Chondrocyte (in vitro differentiated cells): ENCODE measurements at places on chromosomes 4 and X. TPM values are rescaled to one million over a fixed set of nuclear protein-coding genes. Genes with fewer than 3 reads are reported as not detected.

DNA sequence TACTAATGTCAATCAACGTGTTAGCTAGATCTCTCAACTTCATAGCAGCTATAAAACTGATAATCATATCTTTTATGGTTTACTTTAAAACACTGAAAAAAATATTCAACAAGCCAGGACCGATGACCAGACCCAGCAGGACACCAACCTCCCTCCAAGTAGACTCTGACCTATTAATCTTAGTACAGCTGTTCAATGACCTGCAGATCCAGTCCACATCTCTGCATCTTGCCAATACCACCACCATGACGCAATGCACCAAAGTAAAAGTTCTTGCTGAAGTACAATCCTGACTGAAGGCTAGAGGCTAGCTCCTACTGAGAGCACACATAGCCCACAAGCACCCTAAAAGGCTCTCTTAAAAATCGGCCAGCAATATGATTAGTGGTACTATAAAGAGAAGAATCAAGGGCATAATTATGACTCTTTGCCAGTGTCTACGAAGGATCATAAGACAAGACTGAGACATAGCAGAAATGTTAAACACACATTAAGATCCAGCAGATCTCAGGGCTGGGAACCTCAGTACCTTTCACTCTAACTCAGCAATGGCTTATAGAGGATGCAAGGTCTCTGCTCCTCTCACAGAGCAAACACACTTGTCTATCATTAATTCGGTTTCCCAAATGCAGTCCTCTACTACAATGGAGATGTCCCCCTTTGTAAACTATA lies 7.6 kb downstream of the MED14 start:
- H3K4me3 ChIP-seq, result no peak overlapping the region
- H3K36me3 ChIP-seq, result peaks cover 3% of the 10 kb centered on the region
- no peak for DNase-seq
- no peak overlapping the region for H3K27ac ChIP-seq

- no peaks in the 10 kb centered on the region for H3K27me3 ChIP-seq
- no peak overlapping the region for H3K27ac ChIP-seq
- H3K36me3 ChIP-seq, result no peaks in the 10 kb centered on the region
- H3K4me3 ChIP-seq, result no peak overlapping the region
- no peak for DNase-seq
Measured at GRCh38 chrX:17588303-17588702, 149.0 kb upstream of the SCML1 start.

GRCh38 chrX:136395271-136395670 lies 92.5 kb upstream of the BRS3 start:
- no peak overlapping the region for H3K27ac ChIP-seq
- no peak overlapping the region for H3K4me3 ChIP-seq
- H3K4me1 ChIP-seq, result no peaks in the 10 kb centered on the region
- no peaks in the 10 kb centered on the region for H3K36me3 ChIP-seq

DNA sequence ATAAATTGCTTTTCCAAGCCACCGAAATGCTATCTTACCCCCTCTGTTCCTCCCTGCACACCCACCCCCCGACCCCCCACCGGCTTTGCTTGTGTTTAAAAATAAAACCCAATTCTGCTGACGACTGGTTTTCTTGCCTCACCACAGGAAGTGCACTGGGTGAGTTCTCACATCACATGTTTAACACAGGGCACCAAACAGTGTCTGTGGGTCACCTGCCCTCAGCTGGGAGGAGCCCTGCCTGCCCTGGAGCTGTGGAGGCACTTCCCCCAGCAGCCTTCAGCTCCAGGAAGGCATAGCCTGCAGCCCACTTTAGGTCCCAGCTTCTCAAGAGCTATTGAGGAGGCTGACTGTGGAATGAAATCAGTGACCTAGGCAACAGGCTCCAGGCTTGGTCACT lies 8.8 kb downstream of the TMEM255A start:
- H3K36me3 ChIP-seq, result no peaks in the 10 kb centered on the region
- H3K27me3 ChIP-seq, result peaks cover 12% of the 10 kb centered on the region
- no peak overlapping the region for H3K4me3 ChIP-seq
- DNase-seq, result no peak

DNA sequence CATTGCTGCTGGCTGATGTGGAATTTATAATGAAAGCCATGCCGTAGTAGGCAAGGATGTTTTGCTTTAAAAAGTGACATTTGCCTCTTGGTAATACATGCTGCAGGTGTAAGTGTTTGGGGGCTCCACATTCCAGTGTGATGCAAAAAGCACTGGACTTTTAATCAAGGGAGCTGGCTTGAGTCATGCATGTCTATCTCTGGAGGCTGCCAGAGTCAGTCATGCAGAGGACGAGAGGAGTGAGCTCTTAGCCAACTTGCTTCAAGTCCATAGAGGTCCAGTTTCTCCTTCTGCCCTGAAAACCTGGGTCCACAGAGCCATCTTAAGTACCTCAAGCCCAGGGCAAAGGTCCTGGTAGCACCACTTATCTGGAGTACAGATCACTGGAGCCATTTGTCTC lies 11.6 kb upstream of the CXCL13 start:
- no peak overlapping the region for H3K27ac ChIP-seq
- no peak overlapping the region for H3K4me3 ChIP-seq
- no peak for DNase-seq
- peaks cover 17% of the 10 kb centered on the region for H3K27me3 ChIP-seq

DNA sequence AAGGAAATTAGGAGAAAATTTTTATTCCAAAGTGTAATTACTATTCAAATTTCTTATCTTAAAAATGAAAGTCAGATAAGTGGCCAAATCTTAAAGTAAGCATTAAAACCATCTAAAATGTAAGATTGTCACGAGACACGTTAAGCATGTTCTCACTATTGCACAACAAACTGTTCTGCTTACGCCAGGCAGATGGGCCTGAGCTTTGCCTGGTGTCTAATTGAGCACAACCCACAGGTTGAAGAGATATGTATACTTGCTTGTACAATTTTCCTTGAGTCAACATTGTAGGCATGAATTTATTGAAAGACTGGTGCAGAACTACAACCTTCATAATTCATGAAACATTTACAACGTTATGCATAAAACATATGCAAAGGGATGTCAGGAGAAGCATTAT lies 3.9 kb downstream of the RNF128 start:
- H3K36me3 ChIP-seq, result peaks cover 2% of the 10 kb centered on the region
- H3K27ac ChIP-seq, result no peak overlapping the region
- H3K27me3 ChIP-seq, result peaks cover 27% of the 10 kb centered on the region
- no peak for DNase-seq
- H3K4me1 ChIP-seq, result peaks cover 6% of the 10 kb centered on the region

RAB9B gene
- total RNA-seq, result 2.6 to 4.1 TPM (median 2.7 TPM) in 3 replicates

NKRF gene
- total RNA-seq, result 7.8 to 8.3 TPM (median 8.0 TPM) in 3 replicates
